OCI-LY7 (cell line): ENCODE measurements at places on chromosomes 11 and 22. TPM values are rescaled to one million over a fixed set of nuclear protein-coding genes. Genes with fewer than 3 reads are reported as not detected.
A peak's percentile ranks its signal among the peaks of the same experiment; 100 is the strongest.

ZNRF3 gene
- total RNA-seq, result 3.1 and 3.9 TPM in 2 replicates

DNA sequence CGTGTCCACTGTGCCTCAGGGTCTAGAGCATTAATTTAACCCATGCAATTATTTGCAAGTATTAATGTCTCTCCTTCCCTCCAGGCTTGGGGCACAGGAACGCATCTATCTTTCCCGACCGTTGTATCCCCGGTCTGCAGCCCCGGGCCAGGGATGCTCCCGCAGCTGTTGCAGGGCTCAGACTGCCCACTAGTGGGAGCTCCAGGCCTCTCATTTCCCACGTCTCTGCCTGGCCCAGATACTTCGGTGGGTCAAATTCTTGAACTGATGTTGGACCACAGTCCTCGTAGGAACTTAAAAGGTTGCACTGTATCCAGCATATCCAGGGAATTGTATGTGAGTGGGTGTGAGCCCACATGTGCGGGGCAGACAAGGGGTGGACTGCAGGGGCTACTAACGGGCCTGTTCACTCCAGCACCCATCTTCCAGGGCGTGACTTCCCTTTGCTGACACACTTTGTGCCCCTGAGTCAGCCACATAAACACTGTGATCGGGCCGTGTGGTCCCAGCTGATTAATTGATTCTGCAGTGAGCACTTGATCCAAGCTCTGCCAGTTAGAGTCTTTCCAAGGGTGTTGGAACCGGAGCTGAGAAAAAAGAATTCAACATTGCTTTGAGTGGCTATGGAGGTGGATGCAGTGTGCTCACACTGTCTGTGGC, 451.3 kb downstream of the TBC1D22A start:
- DNase-seq, result peak; percentile 46

- DNase-seq, result no peak
These were observed 9.0 kb downstream of the FGF19 start for GRCh38 chr11:69694781-69695180.

- no peak for DNase-seq
These were observed 71.5 kb downstream of the FAT3 start for GRCh38 chr11:92296138-92296515.

GRCh38 chr11:65323813-65324212, 9.1 kb downstream of the CDC42EP2 start:
- DNase-seq, result no peak
